BJ (cell line): ENCODE measurements at places on chromosomes 5 and 9.

DNA sequence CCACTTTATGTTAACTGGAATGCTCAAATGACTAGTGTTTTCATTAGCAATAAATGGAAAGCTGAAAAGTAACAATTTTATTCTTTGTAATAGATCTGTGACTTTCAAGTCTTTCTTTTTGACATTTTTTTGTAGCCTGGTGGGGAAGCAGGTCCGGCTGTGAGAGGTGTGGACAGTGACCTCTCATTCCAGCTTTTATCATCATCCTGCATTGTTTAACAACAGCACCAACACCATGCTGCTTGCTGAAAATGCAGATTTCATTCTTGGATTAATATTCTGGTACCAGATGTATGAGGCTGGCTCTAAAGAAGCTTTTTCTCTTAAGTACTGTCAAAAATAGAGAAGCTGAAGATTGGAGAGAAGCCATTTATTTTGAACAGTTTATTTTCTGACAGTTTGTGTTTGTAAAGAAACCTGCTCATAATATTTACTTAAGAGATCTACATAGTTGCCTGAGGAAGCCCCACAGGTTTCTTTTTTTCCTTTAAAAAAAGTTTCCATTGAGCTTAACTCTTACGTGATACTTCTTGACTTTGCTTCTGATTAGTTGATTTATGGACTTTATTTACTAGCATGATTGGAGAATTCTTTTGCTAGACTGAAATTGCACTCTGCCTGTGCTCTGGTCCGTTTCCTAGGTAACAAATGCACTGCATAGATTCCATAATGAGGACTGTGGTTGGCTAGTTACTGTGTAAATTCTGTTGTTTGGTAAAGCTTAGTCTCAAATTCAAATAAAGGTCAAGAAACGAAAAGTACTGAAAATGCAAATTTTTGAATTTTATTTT lies 3.4 kb downstream of the KIAA1958 start:
- no peak for DNase-seq

DNA sequence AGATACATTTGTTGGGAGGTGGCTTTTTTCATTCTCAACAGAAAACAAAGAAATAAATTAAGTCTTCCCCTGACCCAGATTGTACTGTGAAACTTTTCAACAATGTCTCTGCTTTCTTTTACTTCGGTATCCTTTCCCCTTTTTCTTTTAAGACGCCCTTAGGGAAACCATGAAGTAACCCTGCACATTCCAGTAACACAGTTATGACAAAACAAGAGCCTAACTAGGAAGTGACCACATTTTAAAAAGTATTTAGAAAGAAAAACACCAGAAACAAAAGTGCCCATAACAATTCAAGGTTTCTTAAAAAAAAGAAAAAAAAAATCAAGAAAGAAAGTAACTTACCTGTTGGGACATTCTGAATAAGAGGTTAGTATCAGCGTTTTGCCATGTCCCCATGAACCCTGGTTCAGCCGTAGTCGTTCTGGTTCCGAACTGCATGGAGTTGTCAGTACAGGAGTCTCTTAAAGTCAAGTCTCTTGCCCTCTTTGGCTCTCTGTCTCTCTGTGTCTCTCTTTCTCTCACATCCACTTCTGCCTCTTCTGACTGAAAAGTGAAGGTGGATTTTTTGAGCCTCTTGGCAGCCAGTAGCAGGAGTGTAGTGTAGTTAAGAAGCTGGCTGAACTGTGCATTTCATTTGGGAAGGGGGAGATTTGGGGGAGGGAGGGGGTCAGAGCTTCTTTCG lies 142.9 kb downstream of the BNC2 start:
- no peak for DNase-seq

- DNase-seq: no peak
Observed at GRCh38 chr5:143924311-143924978, 112.5 kb downstream of the HMHB1 start.

DNA sequence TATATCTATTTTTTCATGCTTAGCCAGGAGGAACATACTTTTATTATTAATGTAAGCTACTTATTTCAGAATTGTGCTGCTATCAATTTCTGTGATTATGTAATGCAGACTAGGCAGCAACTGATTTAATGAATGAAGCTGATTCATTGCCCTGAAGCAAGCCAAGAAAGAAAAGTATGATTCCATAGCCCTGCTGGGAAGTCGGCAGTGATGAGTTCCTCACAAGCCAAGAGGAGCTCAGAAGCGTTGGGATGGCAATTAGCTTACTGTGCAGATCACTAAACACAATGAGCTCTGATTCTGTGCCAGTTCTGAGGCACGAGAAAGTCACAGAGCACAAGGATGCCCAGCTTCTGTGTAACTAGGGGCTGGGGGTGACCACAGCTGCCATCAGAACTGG lies 254.3 kb upstream of the KLF9 start:
- no peak for DNase-seq

DNA sequence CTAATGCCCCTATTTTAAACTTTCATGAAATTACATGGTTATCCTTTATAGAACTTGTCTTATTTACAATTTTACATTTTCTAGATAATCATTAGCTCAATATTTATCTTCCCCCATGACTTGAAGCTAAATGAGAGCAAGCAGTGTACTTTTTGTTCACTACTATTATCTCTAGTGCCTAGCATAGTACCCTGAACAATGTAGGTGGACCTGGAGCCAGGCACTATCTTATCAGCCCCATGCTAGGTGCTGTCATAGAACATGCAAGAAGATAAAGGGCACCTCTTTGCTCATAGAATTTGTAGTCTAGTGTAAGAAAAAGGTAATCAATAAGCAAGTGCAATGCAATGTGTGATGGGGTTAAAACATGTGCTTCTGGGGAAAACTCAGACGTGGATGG lies 399.9 kb downstream of the ELAVL2 start:
- no peak for DNase-seq

GRCh38 chr5:887947-888637 lies 4.5 kb downstream of the BRD9 start:
- DNase-seq: no peak

- DNase-seq: no peak
Observed at GRCh38 chr5:177599731-177600507, at the start of gene B4GALT7. Gene B4GALT7 (plus strand): TSS chr5:177600132. CDS start chr5:177600211, 79 bp downstream.

GRCh38 chr5:16975950-16976624 lies 40.0 kb upstream of the MYO10 start:
- DNase-seq: no peak

DNA sequence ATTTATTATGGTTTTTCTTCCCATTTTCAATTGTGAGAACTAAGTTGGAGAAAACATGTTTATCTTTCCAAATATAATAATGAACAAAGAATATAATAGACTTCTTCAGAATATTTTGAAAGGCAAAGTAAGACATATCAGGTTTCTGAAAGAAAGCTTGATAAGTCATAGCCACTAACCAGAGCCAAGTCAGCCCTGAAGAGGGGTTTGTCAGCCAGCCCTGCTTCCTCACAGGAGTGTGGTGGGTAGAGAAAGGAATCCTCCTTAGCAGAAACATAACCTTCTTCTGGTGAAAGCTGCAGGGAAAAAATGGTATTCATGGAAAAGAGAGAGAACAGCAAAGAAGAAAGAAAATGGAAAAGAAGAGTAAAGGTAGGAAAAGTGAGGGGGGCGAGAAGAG lies 93.4 kb downstream of the MPDZ start:
- no peak for DNase-seq

DNA sequence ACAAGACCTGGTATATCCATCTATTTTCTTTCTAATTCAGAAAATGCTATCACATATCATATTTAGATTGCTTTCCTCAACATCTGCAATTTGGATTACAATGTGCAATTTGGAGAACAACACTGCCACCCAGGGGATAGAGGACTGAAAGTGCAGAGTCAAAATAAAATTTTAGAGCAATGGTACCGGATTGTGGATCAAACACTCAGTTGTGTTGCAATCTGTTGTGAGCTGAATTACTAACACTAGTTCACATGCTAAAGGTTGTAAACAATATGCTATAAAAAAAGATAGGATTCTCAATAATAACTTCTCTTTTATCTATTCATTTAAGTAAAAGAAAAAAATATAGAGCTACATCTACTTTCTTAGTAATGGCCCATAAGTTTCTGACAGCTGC lies 11.9 kb upstream of the SRFBP1 start:
- DNase-seq: no peak

DNA sequence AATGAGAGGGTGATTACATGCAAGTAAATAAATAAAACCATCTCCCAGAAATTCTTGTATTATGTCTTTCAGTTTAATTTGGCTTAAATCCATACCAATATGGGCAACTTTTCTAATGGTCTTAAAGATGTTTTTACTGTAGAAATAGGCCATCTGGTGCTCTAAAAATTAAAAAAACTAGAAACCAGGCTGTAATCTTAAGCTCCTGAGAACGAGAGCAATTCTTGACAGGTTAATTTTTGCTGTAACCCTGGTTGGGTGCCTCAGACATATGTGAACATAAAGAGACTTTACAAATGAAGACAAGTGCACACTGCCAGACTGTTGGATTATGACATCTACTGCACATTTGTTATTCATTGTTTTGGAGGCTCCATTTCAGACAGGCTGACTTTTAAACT lies 246.8 kb upstream of the DAB2 start:
- DNase-seq: no peak

DNA sequence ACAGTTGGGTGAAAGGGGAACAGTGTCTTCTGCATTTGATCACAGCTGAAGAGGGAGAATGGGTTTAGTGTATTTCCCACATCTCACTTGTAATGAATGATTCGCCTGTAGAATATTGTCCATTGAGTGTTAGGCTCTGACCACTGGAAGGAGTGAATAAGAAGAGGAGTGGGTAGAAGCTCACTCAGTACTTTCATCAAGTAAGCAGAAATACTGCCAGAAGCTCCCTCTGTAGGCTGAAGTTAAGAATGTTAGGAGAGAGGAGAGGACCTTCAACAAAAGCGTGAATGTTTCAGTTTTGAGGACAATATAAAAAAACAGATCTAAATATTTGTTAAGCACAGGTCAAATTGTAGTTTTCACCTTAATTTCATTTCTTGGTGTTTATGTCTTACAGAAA lies 27.5 kb downstream of the FSD1L start:
- no peak for DNase-seq

DNA sequence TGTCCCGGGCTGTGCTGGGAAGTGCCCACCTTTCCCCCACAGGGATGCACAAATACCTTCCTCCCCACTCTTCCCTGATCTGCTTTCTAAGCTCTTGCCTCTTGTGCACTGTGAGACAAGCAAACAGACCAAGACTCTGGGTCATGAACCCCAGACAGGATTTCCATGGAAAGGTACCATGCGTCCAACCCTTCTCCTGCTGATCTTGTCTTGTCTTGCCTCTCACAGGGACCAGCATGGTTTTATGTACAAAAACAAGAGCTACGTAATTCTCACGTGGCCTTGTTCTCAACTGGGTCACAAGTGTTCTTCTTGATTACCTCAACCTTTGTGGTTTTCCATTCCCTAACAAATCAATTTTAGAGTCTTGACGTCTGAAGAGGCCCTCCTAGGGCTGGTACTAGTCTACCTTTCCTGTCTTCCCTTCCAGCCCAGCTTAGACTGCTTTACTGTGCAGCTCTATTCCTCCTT lies 176.5 kb upstream of the MAP3K1 start:
- DNase-seq: no peak

- no peak for DNase-seq
Observed at GRCh38 chr9:107706701-107707427, 217.3 kb upstream of the KLF4 start.

DNA sequence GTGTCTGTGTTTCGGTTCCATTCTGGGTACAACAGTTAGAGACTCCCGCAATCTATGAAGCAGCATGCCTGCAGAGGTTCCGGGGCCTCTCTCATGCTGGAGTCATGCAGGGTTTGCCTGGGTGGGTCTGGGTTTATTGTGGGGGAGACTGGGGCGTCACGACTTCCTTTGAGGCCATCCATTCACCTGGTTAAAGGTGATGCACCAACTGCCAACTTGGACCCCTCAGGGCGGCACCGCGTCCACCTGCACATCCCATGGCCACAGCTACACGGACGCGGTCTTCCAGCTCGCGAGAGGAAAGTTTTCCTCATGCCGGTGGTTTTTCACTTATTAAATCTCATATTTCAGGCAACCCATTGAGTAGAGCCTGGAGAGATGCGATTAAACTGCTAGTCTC lies 30.9 kb upstream of the IRX4 start:
- no peak for DNase-seq

DNA sequence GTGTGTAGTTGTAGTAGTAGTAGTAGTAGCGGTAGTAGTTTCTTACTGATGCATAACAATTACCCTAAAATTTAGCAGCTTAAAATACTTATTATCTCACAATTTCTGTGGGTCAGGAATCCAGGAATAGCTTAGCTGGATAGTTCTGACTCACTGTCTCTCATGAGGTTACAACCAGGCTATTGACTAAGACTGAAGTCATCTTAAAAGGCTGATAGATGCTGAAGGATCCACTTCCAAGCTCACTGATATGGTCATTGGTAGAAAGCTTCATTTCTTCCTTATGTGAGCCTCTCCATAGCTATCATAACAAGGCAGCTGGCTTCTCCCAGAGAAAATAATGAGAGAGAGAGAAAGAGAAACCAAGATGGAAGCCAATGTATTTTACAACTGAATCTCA lies 147.5 kb upstream of the FBXL17 start:
- DNase-seq: no peak

DNA sequence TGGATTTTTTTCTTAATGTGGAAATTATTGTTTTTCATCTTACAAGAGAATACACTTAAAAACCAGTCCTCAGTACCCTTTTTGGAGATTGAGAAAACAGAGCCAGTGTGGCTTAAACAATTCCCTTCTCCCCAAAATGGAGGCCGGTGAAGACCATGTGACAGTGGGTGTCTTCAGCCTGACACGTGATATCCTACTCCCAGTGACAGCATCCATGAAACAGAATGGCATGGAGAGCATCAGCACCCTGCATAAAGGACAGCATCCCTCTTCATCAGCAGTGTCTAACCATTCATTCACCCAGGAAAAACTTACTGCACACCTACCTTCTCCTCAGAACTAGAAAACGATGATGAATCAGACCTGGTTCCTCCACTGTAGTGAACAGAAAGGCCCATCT lies 103.4 kb upstream of the RAI14 start:
- no peak for DNase-seq

GRCh38 chr5:1522601-1523479 lies 920 bp downstream of the LPCAT1 start:
- DNase-seq: no peak

GRCh38 chr5:98497418-98497817 lies 276.0 kb upstream of the RGMB start:
- DNase-seq: no peak

GRCh38 chr5:5291357-5291756 lies 131.1 kb upstream of the ICE1 start:
- no peak for DNase-seq

DNA sequence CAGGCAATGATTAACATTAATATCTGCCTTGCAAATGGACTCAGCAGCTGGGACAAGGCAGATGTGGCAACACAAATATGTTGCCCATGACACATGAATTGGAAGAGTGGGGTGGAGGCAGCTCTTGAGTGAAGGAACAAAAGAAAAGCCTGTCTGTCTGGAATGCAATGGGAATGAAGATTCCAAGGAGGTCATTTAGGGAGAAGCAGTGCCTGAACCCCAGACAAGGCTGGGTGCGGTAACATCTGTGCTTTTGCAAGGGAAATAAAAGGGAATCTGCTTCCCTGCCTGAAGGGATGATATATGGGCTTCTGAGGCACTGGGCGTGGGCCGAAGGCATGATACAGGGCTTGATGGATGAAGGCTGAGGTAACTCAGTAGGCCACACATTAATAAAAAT lies 94.1 kb upstream of the TRIM32 start:
- DNase-seq: no peak
